ENCODE measurements at places on chromosomes 16 and 17.

- no peaks in the 10 kb centered on the region for H3K36me3 ChIP-seq
- no peak for DNase-seq
- no peak overlapping the region for H3K27ac ChIP-seq
- no peaks in the 10 kb centered on the region for H3K27me3 ChIP-seq
- no peaks in the 10 kb centered on the region for H3K4me1 ChIP-seq
- H3K4me3 ChIP-seq, result no peak overlapping the region
Measured at GRCh38 chr17:8692916-8693315, 51.7 kb downstream of the CCDC42 start.

GRCh38 chr17:27575912-27576252 lies 55.1 kb upstream of the LGALS9 start:
- H3K36me3 ChIP-seq, result no peaks in the 10 kb centered on the region
- no peaks in the 10 kb centered on the region for H3K27me3 ChIP-seq
- no peak overlapping the region for H3K27ac ChIP-seq
- no peaks in the 10 kb centered on the region for H3K4me1 ChIP-seq
- DNase-seq, result no peak

DNA sequence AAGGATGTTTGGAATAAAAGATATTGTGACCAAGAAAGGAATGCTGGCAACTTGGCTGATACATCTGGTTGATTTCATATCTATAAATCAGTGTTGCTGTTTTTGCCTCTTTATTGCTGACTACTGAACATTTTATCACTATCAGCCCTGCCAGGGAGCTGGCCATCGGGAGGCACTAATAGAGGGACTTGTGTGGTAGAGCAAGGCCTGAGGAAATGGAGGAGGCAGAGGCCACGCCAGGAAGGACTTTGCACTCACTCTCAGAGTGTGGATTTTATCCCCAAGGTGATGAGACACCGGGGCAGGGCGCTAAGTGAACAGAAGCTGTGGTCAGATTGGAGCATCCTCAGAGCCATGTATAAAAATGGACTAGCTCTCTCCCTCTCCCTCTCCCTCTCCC lies 9.3 kb upstream of the CYB561 start:
- no peaks in the 10 kb centered on the region for H3K4me1 ChIP-seq
- no peak overlapping the region for H3K4me3 ChIP-seq
- H3K36me3 ChIP-seq, result no peaks in the 10 kb centered on the region
- DNase-seq, result no peak

- H3K36me3 ChIP-seq, result no peaks in the 10 kb centered on the region
- H3K27ac ChIP-seq, result no peak overlapping the region
- DNase-seq, result no peak
Measured at GRCh38 chr17:27958708-27959381, 65.7 kb upstream of the LYRM9 start.

DNA sequence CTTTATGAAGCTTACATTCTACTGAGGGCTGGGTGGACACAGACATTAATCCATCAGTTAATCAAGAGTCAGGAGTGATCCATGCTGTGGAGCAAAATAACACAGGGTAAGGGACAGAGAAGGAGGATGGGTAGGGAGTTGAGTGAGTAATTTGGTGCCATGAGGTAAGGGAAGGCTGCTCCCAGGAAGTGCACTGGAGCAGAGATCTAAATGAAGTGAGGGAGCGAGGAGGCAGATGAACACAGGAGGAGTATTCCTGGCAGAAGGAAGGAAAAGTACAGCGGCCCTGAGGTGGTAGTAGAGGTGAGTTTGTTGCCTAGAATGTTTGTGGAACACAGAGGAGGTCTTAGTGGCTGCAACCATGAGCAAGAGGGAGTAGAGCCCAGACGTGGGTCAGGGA lies 34.8 kb downstream of the ASIC2 start:
- H3K4me3 ChIP-seq, result no peak overlapping the region
- DNase-seq, result no peak
- no peaks in the 10 kb centered on the region for H3K36me3 ChIP-seq
- no peaks in the 10 kb centered on the region for H3K4me1 ChIP-seq

Measured in breast epithelium (tissue), 4 donors.